HL-60 (cell line): ENCODE measurements at places on chromosomes 1 and 21.

DNA sequence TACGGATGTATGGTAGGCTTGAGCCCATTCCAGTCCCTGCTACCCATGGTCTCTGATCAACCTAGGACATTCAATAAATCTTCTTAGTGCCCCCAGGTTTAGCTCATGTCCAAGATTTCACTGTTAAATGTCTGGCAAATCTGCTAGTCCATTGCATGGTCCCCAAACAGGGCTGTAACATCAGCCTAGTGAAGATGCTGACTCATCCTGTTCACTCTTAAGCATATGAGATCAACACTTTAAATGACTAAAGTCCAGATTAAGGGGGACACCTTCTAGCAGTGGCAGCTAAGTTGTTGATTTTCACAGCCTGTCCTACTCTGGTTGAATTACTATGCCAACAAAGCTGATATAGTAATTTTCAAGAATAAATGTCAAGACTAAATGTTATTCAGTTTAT, 46.5 kb upstream of the NUF2 start:
- no peak for DNase-seq

GRCh38 chr1:226108935-226109828, 46.7 kb downstream of the H3-3A start:
- no peak for DNase-seq

DNA sequence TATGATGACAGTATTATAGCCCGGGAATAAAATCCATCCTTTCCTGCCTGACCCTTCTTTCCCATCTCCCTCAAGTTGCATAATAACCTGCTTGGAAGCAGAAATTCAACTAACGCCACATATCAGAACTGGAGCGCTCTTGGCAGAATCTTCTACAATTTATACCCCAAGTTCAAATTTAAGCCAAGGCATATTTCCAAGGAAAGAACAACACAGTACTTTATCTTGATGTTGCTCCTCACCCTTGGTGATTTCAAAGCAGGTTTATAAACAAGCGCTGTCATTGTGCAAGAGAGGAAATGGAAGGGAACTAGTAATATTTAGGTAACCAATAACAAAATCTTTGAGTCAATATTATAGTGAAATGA, 38.0 kb upstream of the PTGFRN start:
- DNase-seq, result no peak

- no peak for DNase-seq
Observed at GRCh38 chr1:198679535-198680173, 40.8 kb downstream of the PTPRC start.

GRCh38 chr1:88061492-88062177, 622.4 kb upstream of the PKN2 start:
- no peak for DNase-seq

- no peak for DNase-seq
Observed at GRCh38 chr1:169474302-169474995, 11.3 kb downstream of the SLC19A2 start.

- DNase-seq, result no peak
Observed at GRCh38 chr1:109948285-109948630, 36.3 kb upstream of the AHCYL1 start.

DNA sequence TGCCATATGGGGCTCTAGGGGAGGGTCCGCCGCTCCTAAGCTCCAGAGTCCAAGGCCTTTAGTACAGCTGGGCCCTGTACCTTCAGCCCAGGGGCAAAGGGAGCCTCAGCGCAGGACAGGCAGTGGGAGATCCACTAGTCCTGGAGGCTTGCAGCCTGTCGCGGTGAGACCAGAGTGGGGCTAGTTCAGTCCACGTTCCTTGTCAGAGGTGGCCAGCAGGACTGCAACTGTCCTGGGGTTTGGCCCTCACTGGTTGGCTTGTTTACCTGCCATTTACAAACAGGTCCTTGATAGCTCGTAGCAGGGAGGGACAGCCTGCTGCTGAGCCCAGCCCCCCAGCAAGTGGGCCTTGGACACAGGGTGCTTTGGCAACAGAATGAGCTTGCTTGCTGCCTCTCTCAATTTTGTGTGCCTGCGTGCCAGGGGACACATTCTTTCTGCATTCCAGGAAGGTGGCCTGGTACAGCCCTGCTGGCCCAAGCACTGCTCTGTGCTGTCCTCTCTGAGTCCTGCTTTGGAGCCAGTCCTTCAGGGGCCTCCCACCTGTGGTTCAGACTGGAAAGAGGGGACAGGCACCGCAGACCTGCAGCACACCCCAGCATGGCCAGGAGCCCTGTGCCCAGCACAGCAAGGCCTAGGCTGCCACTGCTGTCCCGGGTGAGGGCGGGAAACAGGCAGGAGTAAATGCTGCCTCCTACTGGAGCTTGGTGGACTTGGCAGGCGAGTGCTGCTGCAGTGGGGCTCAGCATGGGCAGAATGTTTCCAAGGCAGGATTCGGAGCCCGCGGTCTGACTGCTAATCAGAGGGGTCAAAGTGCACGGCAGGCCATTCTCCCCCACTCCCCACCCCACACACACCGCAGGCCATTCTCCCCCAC, 15.2 kb downstream of the H6PD start:
- no peak for DNase-seq

GRCh38 chr21:25456672-25457071, 150.6 kb downstream of the MRPL39 start:
- no peak for DNase-seq

DNA sequence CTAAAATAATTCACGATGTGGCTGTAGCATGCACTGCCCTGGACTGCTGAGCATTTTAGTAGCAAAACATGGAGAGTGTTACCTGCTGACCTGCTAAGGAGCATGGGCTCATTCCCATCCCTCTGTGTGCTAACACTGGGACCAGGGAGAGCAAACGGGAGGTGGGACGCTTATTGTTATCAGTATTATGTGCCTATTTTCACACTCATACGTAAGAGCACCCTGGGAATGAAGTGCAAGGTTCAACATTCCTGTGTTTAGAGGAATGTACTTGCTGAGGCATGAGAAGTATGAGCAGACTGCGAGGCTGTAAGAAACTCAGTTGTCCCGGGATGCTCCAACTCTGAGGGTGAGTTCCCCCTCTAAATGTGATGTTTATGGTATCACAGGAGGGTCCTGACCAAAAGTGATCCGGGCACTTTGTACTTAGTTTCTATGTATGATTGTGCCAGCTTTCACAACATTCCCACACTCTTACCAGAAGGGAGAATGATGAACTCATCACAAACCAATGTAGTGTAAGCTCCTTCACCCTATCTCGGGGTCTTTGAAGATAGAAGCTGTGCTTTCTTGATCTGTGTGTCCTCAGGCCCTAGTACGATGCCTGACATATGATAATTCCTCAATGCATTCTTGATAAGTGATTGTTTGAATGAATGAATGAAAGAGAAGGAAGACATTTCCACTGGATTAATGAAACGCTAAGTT, 164.8 kb downstream of the KCNJ6 start:
- DNase-seq, result no peak
